ENCODE measurements at places on chromosomes 4 and X.
A peak's percentile ranks its signal among the peaks of the same experiment; 100 is the strongest.

DNA sequence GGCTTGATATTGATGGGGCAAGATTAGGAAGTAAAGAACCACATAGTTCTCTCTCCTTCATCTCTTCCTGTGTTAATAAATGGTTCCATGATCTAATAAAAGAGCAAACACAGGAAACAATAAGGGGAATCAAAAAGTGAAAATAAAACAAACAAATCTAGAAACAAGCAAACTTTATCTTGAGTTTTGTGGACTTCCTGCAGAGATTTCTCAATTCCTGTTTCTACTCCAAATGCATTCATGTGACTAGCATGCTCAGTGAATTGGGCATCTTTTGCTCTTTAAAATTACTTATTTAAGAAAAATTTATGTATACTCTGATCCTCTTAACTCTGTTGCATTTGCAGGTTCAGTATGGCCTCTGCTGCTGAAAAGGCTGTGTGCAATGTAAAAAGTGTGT lies 682.0 kb downstream of the KCTD8 start:
- DNase-seq: no peak

- DNase-seq: no peak
Measured at GRCh38 chr4:87651941-87652340, 1.9 kb downstream of the DMP1 start.

GRCh38 chr4:48212165-48212564 lies 57.5 kb downstream of the TEC start:
- DNase-seq: no peak

DNA sequence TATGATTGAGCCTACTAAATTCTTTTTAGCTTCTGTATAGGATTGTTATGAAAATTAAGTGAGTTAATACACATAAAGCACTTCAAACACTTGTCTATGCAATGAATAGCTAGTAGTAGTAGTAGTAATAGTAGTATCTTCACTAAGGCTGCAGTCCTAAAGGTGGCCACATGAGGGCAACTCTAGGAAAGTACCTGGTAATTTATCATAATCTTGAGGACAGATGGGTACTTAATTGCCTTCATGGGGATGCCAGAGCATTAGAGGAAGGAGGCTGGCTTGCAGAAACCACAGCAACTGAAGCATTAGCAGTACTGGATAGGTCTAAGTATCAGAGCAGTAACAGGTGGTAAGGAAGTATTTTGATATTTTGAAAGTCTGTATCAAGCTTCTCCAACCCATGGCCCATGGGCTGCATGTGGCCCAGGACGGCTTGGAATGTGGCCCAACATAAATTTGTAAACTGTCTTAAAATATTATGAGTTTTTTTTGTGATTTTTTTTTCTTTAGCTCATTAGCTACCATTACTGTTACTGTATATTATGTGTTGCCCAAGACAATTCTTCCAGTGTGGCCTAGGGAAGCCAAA lies 17.3 kb downstream of the NIPAL1 start:
- DNase-seq: peak; percentile 79

GRCh38 chr4:85147481-85148076 lies 181.1 kb upstream of the WDFY3 start:
- DNase-seq: peak; percentile 61

- DNase-seq: no peak
Measured at GRCh38 chrX:152520653-152521052, 69.5 kb upstream of the GABRA3 start.

DNA sequence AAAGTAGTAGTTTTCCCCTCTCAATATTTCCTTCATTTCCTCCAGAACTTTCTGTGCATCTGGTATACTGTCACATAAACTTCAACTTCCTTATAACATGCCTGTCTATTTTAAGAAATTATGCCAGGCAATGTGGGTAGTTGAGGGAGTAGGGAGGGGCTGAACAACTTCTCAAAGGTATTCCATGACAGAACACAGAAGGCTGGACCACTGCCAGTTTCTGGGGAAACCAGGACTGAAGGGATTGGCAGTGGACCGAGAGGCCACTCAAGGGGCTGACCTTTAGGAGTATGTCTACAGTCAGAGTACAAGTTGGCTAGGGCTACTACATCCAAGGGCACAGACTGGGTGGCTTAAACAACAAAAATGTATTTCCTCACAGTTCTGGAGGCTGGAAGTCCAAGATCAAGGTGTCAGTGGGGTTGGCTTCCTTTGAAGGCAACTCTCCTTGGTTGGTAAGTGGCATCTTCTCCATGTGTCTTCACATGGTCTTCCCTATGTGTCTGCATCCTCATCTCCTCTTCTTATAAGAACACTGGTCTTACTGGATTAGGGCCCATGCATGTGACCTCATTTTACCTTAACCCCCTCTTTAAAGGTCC lies 6.9 kb downstream of the SH3RF1 start:
- no peak for DNase-seq
